DMS53 (cell line): ENCODE measurements at places on chromosomes 2 and 18.

- DNase-seq = no peak
These were observed 54.2 kb upstream of the ITGB6 start for GRCh38 chr2:160254189-160254762.

- DNase-seq = peak; percentile 88
These were observed 3.5 kb upstream of the RHOB start for GRCh38 chr2:20443276-20443920.

DNA sequence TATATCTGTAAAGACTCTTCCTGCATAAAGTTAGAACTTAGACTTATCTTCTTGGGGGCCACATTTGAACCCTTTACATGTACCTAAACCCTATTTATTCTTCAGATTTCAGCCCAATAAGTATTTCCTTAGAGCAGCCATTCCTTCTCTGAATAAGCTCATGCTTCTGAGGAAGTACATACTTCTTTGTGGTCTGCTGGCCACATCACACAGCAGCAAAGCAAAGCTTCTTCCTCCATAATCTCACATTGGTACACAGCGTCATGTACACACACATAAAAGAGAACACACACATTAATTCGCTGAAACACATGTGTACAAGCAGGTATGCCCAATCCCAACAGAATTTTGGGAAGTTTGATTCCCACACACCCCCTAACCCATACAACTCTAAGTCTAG, 331.0 kb downstream of the CDH2 start:
- DNase-seq = no peak

DNA sequence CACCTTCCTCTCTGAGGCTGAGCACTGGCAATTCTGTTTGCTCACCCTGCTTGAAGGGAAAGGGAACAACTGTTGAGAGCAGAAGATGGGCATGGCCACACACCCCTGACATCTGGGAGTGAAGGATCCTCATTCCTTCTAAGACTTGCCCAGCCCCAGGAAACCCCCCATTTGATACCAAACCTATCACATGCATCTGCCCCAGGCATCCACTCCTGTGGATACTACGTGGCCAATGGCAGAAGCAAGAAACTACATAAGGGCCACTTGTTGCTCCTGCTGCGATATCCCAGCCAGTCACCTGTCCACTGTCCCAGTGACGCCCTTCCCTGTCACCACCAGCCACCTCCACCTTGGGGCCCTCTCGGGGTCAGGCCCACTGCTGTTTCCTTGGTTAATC, 185.2 kb downstream of the SMAD2 start:
- no peak for DNase-seq

GRCh38 chr2:216343221-216343980, 28.9 kb downstream of the MARCHF4 start:
- DNase-seq = no peak

DNA sequence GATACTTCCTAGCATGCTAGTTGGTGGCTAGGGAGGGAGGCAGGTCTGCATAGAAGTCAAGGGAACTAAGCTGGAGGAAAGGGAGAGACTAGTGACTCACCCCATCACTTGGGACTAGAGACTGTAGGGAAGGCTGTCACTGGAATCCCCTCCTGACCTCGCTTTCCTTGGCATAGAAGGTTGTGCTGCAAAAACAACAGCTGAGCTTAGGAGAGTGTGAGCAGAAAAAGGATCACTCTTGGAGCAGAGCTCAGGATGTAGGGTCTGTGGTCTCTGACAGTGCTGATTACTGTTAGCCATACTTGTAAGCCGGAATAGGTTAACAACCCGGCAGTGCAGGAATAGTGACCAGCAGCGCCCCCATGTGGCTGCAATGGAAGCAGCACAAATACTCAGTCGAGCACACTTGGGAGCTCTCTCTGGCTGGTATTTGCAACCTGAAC, 66.9 kb upstream of the SMAD2 start:
- DNase-seq = peak; percentile 69
